Pancreas (tissue), 10 donors: ENCODE measurements at places on chromosomes 6 and 20.

- no peak for DNase-seq
- H3K27ac ChIP-seq: no peak overlapping the region
- H3K4me3 ChIP-seq: peak overlapping the region; percentile 94
- no peaks in the 10 kb centered on the region for H3K27me3 ChIP-seq
Measured at GRCh38 chr20:2874456-2874855, 1.2 kb downstream of the PTPRA start.

DNA sequence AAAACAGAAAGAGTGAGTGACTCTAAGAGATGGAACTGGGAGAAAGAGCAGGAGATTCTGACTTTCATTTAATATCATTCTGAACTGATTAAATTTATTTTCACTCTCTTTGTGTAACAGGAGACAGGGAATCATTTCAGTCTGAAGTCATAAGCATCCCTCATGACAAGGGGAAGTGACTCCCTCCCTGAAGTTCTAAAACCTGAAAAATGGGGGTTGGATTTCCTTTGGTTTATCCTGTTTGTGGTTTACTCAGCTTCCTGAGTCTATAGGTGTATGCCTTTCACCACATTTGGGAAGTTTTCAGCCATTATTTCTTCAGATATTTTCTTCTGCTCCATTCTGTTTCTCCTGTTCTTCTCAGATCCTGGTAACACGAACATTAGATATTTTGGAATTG lies 3.4 kb upstream of the FKBP1A start:
- no peak overlapping the region for H3K4me3 ChIP-seq
- DNase-seq: no peak
- H3K27me3 ChIP-seq: no peaks in the 10 kb centered on the region
- no peak overlapping the region for H3K27ac ChIP-seq
- no peaks in the 10 kb centered on the region for H3K36me3 ChIP-seq
- no peaks in the 10 kb centered on the region for H3K4me1 ChIP-seq

- no peaks in the 10 kb centered on the region for H3K27me3 ChIP-seq
- H3K4me3 ChIP-seq: peak overlapping the region; percentile 73
- no peaks in the 10 kb centered on the region for H3K36me3 ChIP-seq
- peaks cover 32% of the 10 kb centered on the region for H3K4me1 ChIP-seq
Measured at GRCh38 chr6:166382500-166382932, 224 bp downstream of the MPC1 start.

DNA sequence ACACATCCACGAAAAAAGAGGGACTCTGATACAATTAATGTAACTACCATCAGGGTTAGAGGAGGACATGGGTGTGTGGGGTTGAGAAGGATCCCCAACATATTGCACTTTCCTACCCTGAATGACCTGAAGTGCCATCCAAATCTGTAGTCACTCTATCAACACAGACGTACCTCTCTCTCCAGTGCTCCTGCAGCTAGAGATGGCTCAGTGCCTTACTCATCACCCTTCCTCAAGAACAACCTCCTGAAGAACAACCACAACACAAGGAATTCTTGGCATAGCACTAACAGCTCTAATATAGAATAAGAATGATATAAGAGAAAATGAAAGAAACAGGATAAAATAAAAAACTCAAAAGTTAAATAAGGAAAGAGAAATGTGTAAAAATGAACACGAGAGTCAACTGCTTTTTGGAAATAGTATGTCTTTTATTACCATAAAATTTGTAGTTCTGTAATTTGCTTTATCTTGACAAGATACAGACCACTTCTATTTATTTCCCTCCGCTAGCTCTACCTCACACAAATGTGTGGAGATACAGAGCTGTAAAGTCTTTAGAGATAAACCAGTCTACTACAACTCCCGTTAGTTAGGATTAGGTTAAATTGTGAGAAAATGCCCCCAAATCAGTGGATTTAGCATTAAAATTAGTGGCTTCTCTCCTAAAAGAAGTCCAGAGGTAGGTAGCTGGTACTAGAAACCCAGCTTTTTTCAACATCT lies 63.9 kb downstream of the REV3L start:
- no peaks in the 10 kb centered on the region for H3K27me3 ChIP-seq
- H3K36me3 ChIP-seq: no peaks in the 10 kb centered on the region
- no peak overlapping the region for H3K27ac ChIP-seq

DNA sequence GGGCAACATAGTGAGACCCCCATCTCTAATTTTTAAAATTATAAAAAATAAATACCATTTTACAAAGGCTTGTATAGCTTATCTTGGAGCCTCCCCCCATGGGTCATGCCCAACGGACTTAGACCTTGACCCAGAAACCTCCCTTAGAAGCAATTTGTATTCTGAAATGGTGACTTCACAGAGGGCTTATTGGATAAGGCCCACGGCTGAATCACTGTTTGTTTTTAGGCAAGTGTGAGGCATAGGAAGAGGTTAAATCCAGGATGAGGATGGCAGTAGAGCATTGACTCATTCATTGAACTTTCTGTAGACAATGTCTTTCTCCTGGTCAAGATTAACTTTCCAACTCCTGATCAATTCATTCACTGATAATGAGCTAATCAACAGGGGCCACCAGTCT lies 6.2 kb upstream of the SNAI1 start:
- DNase-seq: no peak
- no peaks in the 10 kb centered on the region for H3K27me3 ChIP-seq
- no peak overlapping the region for H3K4me3 ChIP-seq
- no peaks in the 10 kb centered on the region for H3K36me3 ChIP-seq
- no peaks in the 10 kb centered on the region for H3K4me1 ChIP-seq
- H3K27ac ChIP-seq: no peak overlapping the region

DNA sequence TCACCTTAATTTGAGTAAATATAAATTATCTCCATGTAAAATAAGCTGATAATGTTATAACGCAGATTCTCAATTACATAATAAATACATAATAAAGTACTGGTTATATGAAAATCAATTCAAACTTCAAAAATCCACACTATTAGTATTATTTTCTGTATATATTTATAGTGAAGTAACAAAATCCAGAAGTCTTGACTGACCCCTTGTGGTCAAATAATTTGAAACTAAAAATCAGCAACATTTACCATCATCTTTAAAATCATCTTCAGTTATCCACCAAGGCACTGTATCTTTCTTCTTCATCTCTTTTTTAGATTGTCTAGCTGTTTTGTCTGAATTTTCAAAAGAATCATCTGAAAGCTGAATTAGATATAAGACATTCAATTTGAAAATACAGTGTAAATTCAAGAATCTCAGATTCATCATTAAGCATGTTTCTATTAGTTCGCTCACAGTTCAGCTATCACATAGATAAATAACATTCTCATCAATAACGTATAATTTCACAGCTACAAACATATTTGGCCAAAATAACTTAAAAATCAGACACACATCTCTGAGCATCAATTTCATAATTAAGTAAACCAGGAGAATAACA lies 6.5 kb downstream of the CEP162 start:
- DNase-seq: no peak
- H3K27me3 ChIP-seq: no peaks in the 10 kb centered on the region
- no peaks in the 10 kb centered on the region for H3K4me1 ChIP-seq
- no peaks in the 10 kb centered on the region for H3K36me3 ChIP-seq
- H3K4me3 ChIP-seq: no peak overlapping the region
